Airway epithelial cell (primary cell): ENCODE measurements at places on chromosomes 6 and 20. TPM values are rescaled to one million over a fixed set of nuclear protein-coding genes. Genes with fewer than 3 reads are reported as not detected.

Gene DLK2
- 11.9 and 21.3 TPM in 2 replicates for total RNA-seq

Gene DNAH8
- total RNA-seq, result not detected in 2 replicates

Gene CENPB
- 82.2 and 83.2 TPM in 2 replicates for total RNA-seq

Gene MAFB
- 4.8 and 6.5 TPM in 2 replicates for total RNA-seq

Gene MRAP2
- 0.46 and 0.49 TPM in 2 replicates for total RNA-seq

Gene SLC22A7
- not detected in 2 replicates for total RNA-seq

Gene IFNGR1
- total RNA-seq, result 37.2 and 53.3 TPM in 2 replicates

Gene RPL10A
- total RNA-seq, result 1,675 and 1,937 TPM in 2 replicates

Gene CASP8AP2
- total RNA-seq, result 3.7 and 7.5 TPM in 2 replicates

Gene LIN28B
- not detected in 2 replicates for total RNA-seq

Gene PLG
- total RNA-seq, result not detected in 2 replicates

Gene DHX35
- total RNA-seq, result 5.0 and 7.2 TPM in 2 replicates

Gene C2
- 0.21 TPM in 1 of 2 replicates, not detected in the other for total RNA-seq

Gene B3GALT4
- 8.2 and 8.7 TPM in 2 replicates for total RNA-seq

Gene EMILIN3
- under 0.01 TPM in 1 of 2 replicates, not detected in the other for total RNA-seq

Gene OPRM1
- total RNA-seq, result 0.42 TPM in 1 of 2 replicates, not detected in the other

Gene BEND6
- 0.23 and 0.28 TPM in 2 replicates for total RNA-seq

Gene MDFI
- 270 and 324 TPM in 2 replicates for total RNA-seq

Gene SH3BGRL2
- 9.5 and 11.1 TPM in 2 replicates for total RNA-seq

Gene SLC22A2
- total RNA-seq, result not detected in 2 replicates

Gene NAPB
- total RNA-seq, result 2.9 and 4.9 TPM in 2 replicates

Gene KIAA1755
- total RNA-seq, result not detected in 2 replicates

Gene C6orf15
- total RNA-seq, result 0.35 and 2.0 TPM in 2 replicates

Gene RBPJL
- not detected in 2 replicates for total RNA-seq

Gene TINAG
- total RNA-seq, result not detected in 2 replicates
